ENCODE measurements at places on chromosomes 13 and 19. TPM values are rescaled to one million over a fixed set of nuclear protein-coding genes. Genes with fewer than 3 reads are reported as not detected.

DNA sequence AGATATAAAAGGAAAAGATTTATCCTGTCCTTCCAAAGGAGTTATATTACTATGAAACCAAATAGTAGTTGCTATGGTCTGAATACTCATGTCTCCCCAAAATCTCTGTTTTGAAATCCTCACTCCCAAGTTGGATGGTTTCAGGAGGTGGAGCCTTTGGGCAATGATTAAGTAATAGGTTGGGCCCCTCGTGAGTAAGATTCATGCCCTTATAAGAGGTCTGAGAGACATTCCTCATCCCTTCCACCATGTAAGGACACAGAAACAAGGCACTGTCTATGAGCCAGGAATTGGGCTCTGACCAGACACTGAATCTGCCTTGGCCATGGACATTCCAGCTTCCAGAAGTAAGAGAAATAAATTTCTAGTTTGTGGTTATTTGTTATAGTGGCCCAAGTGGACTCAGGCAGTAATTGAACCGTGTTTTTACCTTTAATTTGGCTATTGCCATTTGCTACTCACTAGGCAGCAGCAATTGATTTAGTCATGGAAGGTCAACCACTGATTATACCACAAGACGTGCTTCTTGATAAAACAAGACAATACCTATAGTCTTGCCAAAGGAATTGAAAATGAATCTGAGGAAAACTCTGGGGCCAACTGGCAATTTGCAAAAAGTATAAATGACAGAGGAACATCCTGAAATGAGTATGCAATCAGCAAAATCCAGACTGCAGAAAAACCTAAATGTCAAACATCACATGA, 717.4 kb upstream of the SPRY2 start:
- H3K4me3 ChIP-seq = no peak overlapping the region
- no peaks in the 10 kb centered on the region for H3K27me3 ChIP-seq

GRCh38 chr19:41863209-41863931, 3.3 kb downstream of the RPS19 start:
- peak overlapping the region; percentile 69 for H3K4me3 ChIP-seq
- peaks cover 47% of the 10 kb centered on the region for H3K4me1 ChIP-seq
- H3K27ac ChIP-seq = peak overlapping the region; percentile 98
- H3K36me3 ChIP-seq = peaks cover 71% of the 10 kb centered on the region

DNA sequence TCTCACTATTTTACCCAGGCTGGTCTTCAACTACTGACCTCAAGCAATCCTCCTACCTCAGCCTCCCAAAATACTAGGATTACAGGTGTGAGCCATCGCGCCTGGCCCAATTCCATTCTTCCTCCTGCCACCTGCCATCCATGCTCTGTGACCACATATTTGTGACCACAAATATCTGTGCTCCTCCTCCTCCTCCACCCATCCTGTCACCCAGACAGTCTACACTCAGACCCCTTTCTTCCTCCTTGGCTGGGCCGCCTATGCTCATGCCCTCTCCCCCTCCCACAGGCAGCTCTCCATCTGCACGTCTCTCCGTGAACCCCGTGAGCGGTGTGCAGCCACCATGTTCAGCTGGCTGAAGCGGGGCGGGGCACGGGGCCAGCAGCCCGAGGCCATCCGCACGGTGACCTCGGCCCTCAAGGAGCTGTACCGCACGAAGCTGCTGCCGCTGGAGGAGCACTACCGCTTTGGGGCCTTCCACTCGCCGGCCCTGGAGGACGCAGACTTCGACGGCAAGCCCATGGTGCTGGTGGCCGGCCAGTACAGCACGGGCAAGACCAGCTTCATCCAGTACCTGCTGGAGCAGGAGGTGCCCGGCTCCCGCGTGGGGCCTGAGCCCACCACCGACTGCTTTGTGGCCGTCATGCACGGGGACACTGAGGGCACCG, 3.2 kb downstream of the EHD2 start:
- H3K27me3 ChIP-seq = no peaks in the 10 kb centered on the region
- no peak for DNase-seq
- no peak overlapping the region for H3K4me3 ChIP-seq
- H3K27ac ChIP-seq = no peak overlapping the region
- H3K36me3 ChIP-seq = no peaks in the 10 kb centered on the region

The FPR2 gene
- not detected for total RNA-seq

The TPTE2 gene
- not detected for total RNA-seq

Data from GM23338 (cell line).